ENCODE measurements at places on chromosomes 3 and 15.

DNA sequence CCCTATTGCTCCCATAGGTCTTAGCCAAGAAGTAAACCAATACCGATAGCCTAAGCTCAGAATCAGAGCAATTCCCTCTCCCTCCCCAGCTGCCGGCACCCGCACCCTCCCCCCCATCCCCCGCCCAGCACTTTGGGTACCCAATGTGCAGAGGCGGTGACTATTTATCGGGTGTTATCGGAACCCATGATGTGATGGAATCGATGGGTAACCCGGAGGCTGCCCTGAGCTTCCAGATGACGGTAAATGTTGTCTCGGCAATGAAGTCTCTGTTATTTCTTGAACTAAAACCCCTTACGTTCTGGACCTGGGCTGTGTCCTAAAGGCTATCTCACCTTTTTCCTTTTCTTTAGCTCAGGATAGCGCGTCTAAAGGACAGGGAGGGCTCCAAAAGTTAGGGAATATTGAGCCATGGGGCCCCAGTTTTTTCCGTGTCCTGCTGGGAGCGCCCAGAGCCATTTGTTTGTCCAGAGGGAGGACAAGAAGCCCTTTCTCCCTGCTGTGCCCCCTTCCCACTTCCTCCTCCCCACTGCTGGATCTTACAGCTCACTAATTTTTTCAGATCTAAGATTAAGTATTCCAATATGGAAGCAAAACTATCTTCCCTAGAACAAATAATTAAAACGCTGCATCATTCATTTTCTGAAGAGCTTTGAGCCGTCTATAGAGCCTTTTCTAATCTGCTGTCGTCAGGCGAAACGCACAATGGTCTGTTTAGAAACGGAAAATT, 1.5 kb downstream of the SLITRK3 start:
- no peak for DNase-seq

GRCh38 chr3:43859766-43860165, 169.0 kb downstream of the ABHD5 start:
- no peak for DNase-seq

DNA sequence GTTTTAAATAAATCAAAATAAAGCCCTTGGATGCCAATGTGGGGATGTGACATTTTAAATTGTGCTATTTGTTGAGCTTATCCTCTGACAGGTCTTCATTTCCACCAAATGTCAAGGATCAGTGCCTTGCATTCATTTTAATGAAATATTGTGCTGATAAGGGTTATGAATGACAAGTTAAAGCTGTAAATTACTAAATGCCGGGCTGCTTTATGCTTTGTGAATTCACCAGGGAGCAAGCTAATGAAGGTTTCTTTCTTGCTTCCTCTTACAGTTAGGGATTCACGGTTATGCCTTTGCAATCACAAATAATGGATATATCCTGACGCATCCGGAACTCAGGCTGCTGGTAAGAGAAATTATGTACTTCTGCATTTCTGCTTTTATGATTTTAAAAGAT, 81.7 kb downstream of the LRTM1 start:
- no peak for DNase-seq

- no peak for DNase-seq
Measured at GRCh38 chr15:23750776-23751175, 63.7 kb upstream of the NDN start.

- DNase-seq = no peak
Measured at GRCh38 chr3:14594234-14594633, 54.1 kb upstream of the GRIP2 start.

DNA sequence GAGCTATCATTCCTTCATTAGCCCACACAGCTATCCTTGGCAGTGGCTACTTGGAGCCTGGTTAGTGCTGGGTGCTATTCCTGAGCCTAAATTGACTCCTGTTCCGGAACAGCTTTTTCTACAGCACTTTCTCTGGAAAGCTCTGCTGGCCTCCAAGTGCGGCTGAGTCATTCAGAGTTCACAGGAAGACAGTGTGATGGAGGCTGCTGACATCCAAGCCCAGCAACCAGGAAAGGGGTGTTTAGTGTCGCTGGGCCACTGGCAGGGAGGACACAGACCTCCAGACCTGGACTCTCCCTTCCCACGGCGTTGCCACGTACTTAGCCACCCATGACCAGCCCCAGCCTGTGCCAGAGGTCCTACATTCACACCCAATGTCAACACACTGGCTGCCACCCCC, 28.7 kb downstream of the CACNA2D2 start:
- DNase-seq = no peak

DNA sequence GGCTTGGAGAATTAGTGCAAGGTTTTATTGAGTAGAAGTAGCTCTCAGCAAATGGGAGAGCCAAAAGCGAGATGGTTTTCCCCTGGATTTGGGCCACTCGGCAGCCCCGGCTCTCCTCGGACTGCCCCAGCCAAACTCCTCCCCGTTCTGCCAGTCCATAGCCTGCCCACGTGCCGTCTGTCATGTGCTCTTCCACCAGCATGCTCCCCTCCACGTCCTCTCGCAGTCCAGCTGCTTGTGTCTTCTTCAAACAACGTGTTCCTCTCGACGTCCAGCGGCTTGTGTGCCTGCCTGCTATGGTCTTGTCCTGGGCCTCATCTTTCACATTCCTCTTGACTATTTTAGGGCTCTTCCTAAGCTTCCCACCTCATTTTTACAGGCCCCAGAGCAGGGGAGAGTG, 16.7 kb upstream of the SECISBP2L start:
- no peak for DNase-seq

GRCh38 chr15:69439623-69440022, 13.0 kb upstream of the RPLP1 start:
- DNase-seq = no peak

DNA sequence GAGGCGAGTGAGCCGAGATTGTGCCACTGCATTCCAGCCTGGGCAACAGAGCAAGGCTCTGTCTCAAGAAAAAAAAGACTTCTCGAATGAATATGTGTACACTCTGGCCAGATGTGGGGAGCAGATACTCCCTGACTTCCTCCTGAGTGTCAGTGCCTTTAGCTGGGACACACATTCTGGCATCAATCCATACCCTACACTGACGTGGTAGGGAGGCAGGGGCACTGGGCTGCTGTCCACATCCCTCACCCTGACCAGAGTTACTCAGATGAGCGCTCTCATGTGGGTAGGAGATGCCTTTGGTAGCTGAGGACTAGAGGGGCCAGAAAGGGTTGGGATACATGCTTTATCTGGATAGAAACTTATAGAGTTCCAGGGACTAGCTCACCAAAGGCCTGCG, 15.6 kb downstream of the LIMD1 start:
- DNase-seq = no peak

DNA sequence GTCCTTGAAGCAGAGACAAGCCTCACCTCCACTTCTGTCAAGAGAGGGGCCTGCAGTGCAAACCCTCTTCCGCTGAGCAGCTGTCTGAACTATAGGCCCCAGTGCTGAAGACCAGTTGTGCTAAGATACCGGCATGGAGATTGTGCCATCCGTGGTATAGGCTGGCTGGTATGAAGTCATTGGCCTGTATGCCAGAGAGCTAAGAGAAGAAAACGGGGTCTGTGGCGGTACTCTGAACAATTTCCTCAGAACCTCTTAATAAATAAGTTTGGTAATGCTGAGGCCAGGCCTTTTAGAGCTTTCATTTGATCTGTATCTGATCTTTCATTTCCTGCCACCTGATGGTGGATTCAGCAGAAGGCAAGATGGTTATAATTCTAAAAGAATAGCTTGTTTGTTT, 123.0 kb downstream of the LRIG1 start:
- DNase-seq = no peak

DNA sequence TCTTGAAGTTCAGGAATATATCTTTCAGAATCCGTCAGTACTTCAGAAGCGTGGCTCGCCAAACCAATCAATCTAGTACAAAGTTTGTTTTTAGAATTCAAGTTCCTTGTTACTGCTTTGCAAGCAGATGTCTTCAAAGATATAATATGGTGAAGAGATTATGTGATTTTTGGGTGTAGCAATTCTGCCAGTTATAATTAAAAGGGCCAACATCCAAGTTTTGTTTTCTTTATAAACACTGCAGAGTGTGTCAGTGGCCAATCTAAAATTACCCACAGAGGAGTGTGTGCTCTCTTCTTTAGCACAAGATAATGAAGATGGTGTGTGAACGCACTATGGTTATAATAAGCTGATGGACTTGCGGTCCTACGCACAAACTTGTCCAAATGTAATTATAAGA, 493.6 kb upstream of the MDFIC2 start:
- DNase-seq = no peak

- no peak for DNase-seq
Measured at GRCh38 chr15:60126661-60127060, 122.5 kb downstream of the FOXB1 start.

- DNase-seq = no peak
Measured at GRCh38 chr3:171556574-171557145, 96.5 kb upstream of the TNIK start.

- no peak for DNase-seq
Measured at GRCh38 chr3:134903837-134904236, 108.8 kb downstream of the EPHB1 start.

DNA sequence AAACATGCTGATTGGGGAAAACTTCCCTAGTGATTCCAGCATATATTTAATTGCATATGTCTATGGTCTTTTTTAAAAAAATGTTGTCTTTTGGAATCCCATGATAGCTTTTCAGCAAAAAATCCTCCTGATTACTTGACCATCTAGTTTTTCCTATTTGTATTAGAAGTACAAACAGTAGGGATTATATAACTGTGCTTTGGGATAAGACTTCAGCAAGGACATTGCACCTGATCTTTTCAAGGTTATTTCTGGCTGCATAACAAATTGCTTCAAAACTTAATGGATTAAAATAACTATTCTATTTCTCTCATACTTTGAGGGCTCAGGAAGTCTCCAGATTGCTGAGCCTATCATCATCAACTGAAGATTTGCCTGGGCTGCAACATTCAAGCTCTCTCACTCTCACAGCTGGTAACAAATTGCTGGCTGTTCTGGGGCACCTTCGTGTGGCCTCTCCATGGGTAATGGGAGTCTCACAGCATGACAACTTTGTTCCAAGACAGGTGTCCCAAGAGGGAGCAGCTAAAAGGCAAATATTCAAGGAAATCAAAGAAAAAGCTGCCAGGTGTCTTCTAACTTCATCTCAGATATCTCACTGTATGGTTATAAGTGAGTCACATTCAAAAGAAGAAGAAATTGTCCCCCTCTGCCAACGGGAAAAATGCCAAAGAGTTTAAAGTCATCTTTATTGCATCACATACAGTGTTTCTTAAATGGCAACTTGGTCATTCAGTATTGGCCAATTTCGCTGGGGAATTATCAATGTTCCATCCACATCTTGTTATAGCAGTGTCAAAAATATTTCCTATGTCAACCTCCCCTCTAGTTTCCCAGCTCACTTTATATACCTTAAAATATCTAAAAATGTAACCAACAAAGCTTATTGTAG, 644.5 kb upstream of the GRM7 start:
- no peak for DNase-seq

DNA sequence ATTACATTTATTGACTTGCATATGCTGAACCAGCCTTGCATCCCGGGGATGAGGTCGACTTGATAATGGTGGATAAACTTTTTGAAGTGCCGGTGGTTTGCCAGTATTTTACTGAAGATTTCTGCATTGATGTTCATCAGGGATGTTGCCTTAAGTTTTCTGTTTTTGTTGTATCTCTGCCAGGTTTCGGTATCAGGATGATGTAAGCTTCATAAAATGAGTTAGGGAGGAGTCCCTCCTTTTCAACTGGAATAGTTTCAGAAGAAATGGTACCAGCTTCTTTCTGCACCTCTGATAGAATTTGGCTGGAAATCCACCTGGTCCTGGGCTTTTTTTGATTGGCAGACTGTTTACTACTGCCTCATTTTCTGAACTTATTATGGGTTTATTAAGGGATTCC, 250.8 kb downstream of the TBC1D5 start:
- DNase-seq = no peak

DNA sequence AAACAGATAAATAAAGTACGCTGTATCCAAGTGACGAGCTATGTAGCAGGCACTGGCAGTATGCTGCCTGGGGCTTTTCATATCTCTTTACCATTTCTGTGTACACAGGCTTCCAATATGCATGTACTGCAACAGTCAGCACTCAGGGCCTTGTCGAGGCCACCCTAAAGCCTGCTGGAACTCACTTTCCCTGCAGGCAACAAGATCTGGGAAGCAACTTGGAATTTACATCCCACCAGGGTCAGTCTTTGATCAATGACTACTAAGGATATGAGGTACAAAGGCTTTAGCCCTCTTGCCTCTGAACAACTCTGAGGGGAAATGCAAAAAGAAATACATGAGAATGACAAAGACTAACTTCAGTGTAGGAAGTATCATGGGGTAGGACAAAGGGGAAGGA, 101.8 kb upstream of the ARL6 start:
- DNase-seq = no peak

- DNase-seq = no peak
Measured at GRCh38 chr3:52786330-52787215, 8.0 kb upstream of the ITIH3 start.

DNA sequence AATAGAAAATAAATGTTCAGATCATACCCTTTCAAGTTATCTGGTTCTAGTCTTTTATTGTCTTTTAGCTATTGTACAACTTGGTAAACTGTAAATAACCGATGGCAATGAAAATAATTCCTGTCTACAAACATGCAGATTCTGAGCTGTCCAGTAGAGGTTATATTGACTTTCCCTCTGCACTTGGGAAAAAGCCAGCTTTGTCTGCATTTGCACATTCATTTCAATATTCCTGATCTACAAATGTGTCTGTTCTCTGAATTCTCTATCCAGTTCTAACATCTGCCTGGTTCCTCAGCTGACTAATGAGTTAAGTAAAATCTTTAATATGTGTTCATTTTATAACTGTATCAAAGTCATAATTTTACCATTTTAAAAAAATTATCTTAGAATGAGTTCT, 408.5 kb downstream of the ERC2 start:
- DNase-seq = no peak

GRCh38 chr3:17081520-17081919, 196.8 kb downstream of the PLCL2 start:
- DNase-seq = no peak

GRCh38 chr3:193942516-193943055, 193.4 kb upstream of the HES1 start:
- no peak for DNase-seq

- no peak for DNase-seq
Measured at GRCh38 chr3:37395286-37395685, 220.9 kb upstream of the LRRFIP2 start.

DNA sequence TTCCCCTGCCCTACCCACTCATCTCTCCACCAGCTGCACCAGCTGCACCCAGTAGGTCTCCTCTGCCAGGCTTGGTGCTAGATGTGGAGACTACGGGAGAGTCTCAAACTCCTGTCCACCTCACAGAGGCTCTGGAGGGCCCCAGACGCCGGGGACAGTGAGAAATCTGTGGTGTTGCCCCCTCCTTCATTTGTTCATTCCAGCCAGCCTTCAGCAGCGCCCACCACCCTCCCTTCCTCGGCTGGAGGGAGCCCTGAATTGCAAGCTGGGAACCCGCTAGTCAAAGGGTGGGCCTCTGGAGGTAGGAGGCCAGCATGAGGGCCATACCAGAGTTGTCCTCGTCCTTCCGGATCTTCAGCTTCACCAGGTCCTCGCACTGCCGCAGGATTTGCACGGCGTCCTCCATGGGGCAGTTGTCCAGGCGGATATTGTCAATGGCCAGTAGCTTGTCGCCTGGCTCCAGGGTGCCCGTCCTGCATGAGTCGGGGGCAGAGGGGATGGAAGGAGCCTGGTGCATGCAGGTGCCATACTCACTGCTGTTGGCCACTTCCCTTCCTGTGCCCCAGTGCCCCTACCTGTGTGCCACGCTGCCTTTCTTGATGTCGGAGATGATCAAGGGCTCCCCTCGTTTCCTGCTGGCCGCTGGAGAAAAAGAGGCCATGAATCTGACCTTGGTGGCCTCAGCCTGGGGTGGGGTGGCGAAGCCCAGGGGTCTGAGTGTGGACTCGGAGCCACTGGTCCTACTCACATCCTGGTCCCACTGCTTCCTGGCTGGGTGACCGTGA, 29.1 kb downstream of the GRIP2 start:
- DNase-seq = no peak

All from B cell (primary cell).